NCI-H82 (cell line): ENCODE measurements at places on chromosomes 6 and 20.

GRCh38 chr20:51739722-51740249 lies 28.4 kb downstream of the ATP9A start:
- no peak for DNase-seq

DNA sequence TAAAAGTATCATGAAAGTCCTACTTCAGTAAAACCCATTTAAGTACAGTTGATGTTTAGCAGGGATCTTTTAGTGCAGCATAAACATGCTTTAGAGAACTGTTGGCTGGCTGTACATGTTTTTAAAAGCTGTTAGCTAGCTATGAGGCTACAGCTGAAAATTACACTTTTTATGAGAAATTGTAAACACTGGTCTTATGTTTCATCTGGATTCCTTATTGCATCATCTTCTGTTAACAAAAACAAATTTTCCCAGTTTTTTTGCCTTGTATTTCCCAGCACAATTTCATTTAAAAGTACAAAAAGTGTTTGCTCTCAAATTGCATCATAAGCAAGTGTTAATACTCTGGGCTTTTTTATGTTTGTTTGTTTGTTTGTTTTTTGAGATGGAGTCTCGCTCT lies 18.3 kb upstream of the HLA-E start:
- DNase-seq, result no peak

GRCh38 chr20:36827541-36828279 lies 48.2 kb upstream of the TLDC2 start:
- DNase-seq, result no peak

GRCh38 chr20:30505566-30505965 lies 751.9 kb upstream of the DEFB115 start:
- DNase-seq, result no peak

- DNase-seq, result no peak
Measured at GRCh38 chr6:5053038-5053437, 32.1 kb upstream of the PPP1R3G start.

- DNase-seq, result no peak
Measured at GRCh38 chr6:140385679-140386078, 1011.2 kb upstream of the CITED2 start.

GRCh38 chr6:33298773-33299236 lies at the start of gene RGL2:
RGL2 (minus strand) TSS chr6:33298942; CDS start chr6:33298610, 332 bp downstream.
- peak; percentile 76 for DNase-seq

DNA sequence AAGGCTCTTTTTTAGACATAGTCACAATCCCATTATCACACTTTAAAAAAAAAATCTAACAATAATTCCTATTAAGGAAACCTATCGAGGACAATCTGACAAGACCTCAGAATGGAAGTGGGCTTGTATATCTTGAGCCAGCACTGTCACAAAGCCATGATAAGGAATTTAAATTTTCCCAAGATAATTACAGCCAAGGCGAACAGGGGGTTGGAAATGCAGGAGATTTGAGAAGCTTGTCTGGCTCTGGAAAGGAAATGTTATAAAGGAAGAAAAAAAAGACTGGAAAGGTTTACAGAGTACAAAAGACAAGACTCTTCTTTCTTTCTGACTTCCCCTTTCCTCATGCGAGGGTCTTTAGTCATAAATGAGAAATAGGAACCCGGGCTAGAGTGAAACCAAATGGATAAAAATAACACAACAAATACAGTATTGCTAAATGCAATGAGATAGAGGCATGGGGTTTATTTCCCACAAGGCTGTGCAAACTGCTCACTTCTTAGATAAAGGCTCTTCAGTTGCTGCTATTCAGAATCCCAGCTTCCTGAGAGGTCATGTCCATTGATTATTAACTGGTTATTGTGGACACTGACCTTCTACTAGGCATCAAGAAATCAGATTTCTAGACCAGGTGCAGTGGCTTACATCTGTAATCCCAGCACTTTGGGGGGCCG lies 13.4 kb upstream of the GHRH start:
- DNase-seq, result no peak

GRCh38 chr6:138503881-138504680 lies 4.8 kb upstream of the NHSL1 start:
- DNase-seq, result no peak

DNA sequence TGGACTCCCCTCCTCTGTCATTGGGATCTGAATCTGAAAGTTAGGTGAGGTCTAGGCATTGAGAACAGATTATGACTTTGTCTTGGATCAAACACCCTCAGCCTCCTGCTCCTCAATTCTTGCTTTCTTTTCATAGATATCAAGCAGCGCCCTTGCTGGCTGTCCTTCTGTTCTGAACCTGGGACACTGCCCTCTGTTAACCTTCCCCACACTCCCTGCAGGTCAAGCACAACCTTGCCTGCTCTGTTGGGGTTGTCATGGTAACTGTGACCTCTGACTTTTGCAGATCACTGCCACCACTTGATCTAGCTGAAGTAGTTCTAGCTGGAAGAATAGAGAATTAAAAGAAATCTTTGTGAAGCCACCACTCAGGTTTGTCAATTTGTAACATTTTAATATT lies 16.4 kb upstream of the MICA start:
- DNase-seq, result no peak

- no peak for DNase-seq
Measured at GRCh38 chr20:62635852-62636251, 6.5 kb upstream of the SLCO4A1 start.

GRCh38 chr20:60101891-60102281 lies 143.7 kb downstream of the CDH26 start:
- no peak for DNase-seq

DNA sequence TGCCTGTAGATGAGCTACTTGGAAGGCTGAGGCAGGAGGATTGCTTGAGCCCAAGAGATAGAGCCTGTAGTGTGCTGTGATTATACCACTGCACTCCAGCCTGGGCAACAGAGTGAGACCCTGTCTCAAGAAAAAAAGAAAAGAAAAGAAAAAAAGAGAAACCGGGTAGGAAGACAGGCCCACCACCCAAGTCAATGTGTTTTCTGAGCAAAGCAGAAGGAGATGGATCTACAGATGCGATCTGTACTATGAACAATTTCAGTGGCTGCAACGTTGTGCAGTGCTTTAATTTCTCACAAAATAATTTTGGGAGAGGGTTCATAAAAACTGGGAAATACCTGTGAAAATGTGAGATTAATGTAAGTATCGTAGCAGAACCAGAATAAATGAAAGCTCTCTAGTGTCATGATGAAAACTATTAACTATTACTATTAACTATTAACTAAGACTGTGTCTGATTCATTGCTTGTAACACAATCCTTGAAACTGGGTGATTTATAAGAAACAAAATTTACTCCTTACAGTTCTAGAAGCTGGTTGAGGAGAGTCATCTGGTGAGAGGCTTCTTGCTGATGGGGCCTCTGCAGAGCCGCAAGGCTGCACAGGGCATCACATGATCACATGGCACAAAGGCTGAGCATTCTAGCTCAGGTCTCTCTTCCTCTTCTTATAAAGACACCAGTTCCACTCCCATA lies 233.1 kb upstream of the ZNF217 start:
- DNase-seq, result peak; percentile 48

- peak; percentile 54 for DNase-seq
Measured at GRCh38 chr6:52697903-52698302, 27.0 kb downstream of the TMEM14A start.

DNA sequence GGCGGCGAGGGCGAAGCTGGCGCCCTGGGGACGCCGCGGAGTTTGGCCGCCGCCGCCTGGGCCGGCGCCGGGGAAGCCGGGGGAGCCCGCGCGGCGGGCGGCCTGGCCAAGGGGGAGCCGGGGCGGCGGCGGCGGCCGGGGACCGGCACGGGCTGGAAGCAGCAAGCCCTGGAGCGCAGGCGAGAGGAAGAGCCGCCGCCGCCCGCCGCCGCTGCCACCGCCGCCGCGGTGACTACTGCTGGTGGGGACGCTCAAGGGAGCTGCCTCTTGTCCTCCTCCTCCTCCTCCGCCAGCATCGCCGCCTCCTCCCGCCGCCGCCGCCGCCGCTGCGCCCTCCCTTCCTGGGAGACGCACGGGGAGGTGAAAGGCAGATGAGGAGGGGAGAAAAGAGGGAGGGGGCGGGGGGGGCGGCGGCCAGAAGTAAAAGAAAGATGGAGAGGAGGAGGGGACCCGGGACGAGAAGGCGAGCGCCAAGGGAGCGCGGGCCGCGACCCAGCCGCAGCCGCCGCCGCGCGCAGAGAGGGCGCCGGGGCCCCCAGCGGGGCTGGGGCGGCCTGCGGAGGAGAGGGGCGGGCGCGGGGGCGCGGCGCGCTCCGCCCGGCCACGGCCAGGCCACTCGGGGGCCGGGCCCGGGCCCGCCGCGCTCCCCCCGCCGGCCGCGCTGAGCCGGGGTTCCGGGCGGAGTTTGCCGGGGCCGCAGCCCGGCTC lies 846 bp downstream of the PDE10A start:
- DNase-seq, result no peak

GRCh38 chr20:32249030-32249738 lies 28.3 kb upstream of the KIF3B start:
- no peak for DNase-seq

- DNase-seq, result no peak
Measured at GRCh38 chr6:37739618-37740017, 41.9 kb upstream of the MDGA1 start.

DNA sequence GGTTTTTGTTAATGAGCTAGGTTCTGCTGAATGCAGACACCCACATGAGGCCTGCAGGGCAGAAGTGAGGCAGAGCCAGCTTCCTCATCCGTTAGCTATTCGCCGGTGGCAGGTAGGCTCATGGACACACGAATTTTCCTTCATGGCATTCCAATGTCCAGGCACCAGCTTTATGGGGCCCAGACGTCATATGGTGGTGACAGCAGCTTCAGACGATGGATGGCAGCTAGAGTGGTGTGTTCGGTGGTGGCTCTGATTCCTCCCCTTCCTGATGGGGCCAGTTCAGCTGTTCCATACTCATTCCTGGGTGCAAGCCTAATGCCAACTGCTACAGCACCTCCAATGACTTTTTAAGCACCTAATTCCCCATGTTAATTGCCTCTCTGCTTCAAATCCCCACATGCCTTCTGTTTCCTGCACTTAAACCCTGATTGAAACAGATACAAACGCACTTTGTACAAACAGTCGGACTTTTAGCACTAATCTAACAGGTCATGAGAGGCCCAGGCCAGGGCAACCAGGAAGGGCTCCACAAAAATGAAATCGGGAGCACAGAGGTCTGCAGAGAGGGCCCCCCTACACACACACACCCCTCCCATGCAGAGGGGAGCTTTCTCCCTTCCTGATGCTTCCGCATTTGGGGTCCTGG lies 35.7 kb upstream of the MLN start:
- DNase-seq, result peak; percentile 93

- no peak for DNase-seq
Measured at GRCh38 chr6:104400844-104401243, 458.9 kb downstream of the HACE1 start.

GRCh38 chr20:57398231-57398821 lies 7.1 kb downstream of the RBM38 start:
- no peak for DNase-seq

DNA sequence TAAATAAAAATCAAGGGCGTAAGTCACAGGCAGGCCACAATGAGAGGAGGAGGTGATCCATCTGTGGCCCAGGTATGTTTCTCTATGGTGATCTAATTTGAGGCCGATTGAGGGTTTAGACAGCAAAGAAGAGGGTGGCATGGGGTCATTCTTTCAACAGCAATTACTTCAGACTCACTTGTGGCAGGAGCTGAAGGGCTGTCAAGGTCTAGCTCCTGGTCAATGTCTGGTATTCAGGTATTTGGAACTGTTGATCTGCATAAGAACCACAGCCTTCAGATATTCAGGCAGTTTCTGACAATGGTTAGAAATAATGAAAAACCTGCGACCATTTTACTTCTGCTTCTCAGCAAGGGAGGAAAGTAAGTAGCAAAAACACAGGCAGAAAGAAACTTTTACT lies 259.6 kb downstream of the FOXC1 start:
- no peak for DNase-seq

DNA sequence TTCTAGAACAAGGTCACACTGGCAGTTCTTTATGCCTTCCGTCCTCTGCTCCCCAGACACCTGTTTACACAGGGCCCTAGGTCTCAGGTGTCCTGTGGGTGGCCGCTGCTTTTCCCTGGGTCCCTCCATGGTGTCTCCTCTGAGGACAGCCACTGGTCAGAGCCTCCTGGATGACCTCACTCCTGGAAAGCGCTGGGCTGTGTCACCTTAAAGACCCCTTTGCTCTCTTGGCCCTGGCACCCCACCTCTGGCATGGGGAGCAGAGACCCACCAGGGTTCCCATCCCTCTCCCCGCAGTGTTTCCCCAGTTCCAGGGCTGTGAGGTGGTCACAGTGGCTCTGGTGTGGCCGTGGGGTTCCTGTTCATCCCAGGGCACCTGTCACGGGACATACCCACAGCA lies 33.9 kb downstream of the NTSR1 start:
- no peak for DNase-seq

GRCh38 chr6:57108691-57109090 lies 18.7 kb downstream of the ZNF451 start:
- no peak for DNase-seq

- peak; percentile 77 for DNase-seq
Measured at GRCh38 chr20:11676630-11677287, 240.9 kb upstream of the BTBD3 start.

DNA sequence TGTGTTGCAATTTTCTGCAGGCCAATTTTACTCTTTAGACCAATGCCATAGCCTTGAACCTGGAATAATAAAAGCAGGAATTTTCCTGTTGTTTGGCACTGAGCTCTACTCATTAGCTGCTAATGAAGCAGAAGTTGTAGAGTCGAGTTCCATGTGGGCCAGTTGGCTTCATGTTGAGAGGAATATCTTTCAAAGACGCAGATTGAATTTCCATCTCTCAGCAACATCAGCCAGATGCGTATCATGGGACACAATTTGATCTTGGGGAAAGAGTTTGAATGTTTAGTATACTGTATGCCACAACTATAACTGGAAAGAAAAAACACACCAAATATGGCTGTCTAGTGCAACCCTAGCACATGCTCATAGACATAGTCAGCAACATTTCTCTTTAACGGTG lies 259.6 kb downstream of the BCKDHB start:
- no peak for DNase-seq

DNA sequence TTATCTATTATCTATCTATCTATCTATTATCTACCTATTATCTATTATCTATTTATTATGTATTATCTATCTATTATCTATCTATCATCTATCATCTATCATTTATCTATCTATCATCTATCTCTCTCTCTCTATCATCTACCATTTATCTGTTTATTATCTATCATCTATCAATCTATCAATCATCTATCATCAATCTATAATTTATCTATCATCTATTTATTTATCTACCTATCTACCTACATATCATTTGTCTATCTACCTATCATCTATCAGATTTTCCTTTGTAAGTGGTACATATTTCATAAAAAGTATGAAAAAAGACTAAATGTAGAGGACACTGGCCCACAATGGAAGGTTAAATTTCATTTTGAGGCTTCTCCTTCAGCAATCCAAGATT lies 212.1 kb upstream of the EXOC2 start:
- DNase-seq, result no peak
